Vagina (tissue), 2 donors: ENCODE measurements at places on chromosomes 7 and 10.
A peak's percentile ranks its signal among the peaks of the same experiment; 100 is the strongest.

- DNase-seq = no peak
Observed at GRCh38 chr10:58568428-58568935, 55.8 kb downstream of the BICC1 start.

- DNase-seq = no peak
Observed at GRCh38 chr7:105196473-105196872, 182.5 kb downstream of the KMT2E start.

DNA sequence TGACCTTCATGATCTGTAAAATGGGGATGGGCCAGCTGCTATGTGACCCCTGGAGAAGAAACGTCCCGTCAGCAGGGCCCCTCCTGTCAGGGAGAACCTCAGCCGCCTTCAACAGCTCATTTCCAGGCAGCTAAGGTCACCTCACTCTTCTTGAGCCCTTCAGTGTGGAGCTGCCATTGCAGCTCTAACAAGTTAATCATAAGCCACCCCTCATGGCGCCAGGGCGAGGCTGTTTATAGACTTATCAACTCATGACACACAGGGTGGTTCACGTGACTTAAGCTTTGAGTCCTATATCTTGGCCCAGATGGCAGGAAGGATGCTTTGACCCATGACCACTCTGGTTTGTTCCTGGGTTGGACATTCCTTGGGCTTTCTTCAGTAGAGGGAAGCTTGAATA is 315.1 kb downstream of the TNS3 start:
- DNase-seq = peak; percentile 87

DNA sequence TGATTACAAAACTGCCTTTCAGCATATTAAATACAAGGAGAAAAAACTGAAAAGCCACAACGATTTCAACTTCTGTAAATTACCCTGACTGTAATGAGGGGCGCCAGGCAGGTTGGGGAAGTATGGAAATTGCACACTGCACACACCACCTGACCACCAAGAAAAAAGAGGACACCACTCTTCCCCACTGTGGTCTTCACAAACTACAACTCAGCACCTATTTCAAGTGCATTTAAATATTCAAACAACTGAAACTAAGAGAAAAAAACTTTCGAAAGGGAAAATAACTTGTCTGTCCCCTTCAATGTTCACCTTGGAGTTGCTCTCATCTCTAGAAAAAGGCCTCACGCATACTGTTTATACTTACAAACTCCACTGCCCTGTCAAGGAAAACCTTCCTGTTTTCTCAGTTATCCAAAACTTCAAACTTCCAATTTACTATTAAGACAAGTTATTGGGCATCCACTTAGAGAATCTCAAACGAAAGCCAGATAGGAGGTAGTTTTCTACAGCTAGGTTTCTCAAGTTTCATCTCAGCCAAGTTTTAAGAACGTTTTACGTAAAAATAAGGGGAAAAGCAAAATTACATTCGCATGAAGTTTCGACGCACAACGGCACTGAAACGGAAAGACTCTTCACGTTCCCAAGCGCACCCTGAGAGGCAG is 1.4 kb downstream of the LARP4B start:
- DNase-seq = no peak

DNA sequence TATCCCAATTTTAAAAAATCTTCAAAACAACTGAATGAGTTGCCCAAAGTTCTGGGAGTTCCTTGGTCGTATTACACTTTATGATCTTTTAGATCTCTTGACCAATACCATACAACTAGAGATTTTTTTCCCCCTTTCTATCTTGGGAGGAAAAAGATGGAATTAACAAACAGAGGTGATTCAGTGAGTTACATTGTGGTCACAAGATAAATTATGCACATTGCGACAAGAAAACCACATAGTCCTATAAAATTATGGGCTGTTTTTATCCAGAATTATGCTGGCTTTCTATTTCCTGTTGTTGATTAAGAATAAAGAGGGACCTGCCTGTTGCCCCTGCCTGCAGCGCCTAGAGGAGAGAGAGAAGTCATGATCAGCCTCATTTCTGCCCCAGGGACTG is 8.2 kb upstream of the SGPL1 start:
- no peak for DNase-seq

- no peak for DNase-seq
Observed at GRCh38 chr7:156823435-156823834, 69.5 kb downstream of the LMBR1 start.

DNA sequence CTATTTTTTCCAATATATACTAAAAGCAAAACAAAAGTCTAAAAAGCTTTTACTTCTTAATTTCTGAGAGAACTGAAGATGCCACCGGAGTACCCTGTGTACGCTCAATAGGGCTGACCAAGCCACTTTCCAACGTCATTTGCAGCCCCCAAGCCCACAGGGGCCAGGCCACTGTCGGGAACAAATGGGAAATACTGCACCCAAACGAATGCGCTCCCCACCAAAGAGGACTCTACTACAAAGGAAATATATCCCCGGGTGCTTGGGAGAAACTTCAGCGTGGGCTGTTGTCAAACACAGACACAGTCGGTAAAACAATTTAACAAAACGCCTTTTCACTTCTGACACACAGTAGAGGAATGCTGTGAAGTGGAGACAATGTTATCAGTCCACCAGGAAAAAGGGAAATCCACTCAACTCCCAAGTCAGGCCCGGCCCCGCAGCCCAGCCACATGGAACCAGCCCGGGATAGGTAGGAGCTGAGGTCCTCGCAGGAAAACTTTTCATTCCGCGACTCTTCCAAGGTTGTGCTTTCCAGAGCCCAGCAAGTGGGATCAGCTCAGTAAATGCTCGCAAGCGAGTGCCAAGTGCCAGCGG is 1.4 kb downstream of the PARD3 start:
- no peak for DNase-seq

- DNase-seq = no peak
Observed at GRCh38 chr7:151454305-151454704, 14.4 kb upstream of the CRYGN start.

DNA sequence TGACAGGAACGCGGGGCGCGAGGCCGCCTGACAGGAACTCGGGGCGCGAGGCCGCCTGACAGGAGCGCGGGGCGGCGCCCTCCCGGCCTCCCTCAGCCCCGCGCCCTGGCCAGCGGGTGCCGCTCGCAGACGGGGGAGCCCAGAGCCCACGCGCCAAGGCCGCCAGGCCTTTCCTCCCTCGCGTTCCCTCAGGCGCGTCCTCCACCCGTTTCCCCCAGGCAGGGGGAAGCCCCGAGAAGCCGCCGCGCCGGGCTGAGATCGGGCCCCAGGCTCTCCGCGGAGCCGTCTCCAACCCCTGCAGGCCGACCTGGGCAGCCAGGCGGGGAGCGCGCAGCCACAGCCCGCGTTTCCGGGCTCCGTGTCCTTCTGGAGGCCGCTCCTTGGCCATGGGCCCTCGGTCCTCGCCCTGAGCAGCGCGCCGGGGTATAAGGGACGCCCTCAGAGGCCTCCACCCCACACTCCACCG is 17.7 kb downstream of the PTPRN2 start:
- no peak for DNase-seq

- no peak for DNase-seq
Observed at GRCh38 chr7:80666376-80666775, 27.9 kb downstream of the CD36 start.

- DNase-seq = no peak
Observed at GRCh38 chr10:117928741-117929140, 118.0 kb downstream of the RAB11FIP2 start.

DNA sequence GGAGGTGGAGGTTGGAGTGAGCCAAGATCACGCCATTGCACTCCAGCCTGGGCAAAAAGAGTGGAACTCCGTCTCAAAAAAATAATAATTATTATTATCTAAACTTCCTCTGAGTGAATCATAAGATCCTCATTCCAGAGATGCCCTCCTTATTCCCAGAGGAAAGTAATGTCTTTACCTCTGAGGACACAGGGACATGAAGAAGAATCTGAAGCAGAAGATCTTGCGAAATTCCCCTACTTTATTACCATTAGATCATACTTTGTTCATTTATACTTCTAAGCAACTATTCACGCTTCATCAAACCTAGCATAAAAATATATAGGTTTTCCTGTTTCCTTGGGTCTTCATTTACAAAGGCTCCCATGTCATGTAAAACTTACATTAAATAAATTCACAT is 143.1 kb downstream of the ETV1 start:
- no peak for DNase-seq

- no peak for DNase-seq
Observed at GRCh38 chr7:39618868-39619267, 4.5 kb upstream of the RALA start.

DNA sequence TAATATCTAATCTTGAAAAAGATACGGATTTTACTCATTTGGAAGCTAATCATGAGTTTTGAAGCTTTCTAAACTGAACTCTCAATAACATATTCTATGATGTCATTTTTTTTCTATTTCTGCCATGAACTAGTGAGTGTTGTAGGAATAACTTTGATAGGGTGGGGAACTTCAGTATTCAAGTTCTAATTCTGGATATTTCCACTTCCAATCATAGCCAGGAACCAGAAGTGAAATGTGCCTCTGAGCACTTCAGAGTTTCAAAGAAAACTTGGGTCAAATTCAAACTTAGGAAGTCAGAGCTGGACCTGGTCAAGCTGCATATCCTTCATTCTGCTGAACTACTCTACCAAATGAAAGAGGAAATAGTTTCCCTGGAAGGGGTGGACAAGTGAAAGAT is 847 bp downstream of the AGMO start:
- no peak for DNase-seq

DNA sequence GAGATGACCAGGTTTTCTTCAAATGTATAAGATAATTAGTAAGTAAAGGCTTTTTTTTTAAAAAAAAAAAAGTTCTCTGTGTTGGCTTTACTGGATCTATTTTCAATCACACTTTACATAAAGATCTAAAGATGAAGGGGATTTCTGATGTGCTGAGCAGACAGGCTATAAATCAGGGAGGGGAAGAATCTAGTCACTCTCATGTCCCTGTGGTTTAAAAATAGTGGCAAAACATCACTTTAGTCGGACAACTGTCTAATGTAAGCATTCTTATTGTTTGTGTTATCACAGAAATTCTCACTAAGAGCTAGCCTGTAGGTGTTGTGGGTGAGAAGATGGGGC is 132.7 kb downstream of the ICA1 start:
- DNase-seq = no peak

- no peak for DNase-seq
Observed at GRCh38 chr7:42017349-42017986, 219.5 kb downstream of the GLI3 start.

DNA sequence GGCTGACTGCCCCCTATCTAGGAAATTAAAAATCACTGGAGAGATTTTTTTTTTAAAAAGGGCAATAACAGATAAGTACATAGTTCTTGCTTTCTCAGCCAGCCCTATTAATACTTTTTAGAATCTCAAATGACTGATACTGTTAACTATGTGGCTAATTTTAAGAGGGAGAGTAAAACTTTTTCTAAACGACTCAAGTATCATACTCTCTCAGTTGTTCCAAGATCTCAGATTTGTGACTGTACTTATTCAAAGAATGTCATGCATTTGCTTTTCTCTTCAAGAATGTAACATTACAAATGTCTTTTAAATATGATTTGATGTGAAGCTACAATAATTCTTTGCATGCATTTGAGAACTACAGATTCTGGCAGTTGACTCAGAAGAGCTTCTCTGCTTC is 55.4 kb upstream of the RAB11FIP2 start:
- no peak for DNase-seq

- no peak for DNase-seq
Observed at GRCh38 chr10:48554656-48555055, 50.2 kb downstream of the ARHGAP22 start.

- no peak for DNase-seq
Observed at GRCh38 chr7:131219312-131220041, 108.2 kb upstream of the MKLN1 start.

GRCh38 chr7:155161690-155162089 is 91.6 kb downstream of the HTR5A start:
- no peak for DNase-seq

DNA sequence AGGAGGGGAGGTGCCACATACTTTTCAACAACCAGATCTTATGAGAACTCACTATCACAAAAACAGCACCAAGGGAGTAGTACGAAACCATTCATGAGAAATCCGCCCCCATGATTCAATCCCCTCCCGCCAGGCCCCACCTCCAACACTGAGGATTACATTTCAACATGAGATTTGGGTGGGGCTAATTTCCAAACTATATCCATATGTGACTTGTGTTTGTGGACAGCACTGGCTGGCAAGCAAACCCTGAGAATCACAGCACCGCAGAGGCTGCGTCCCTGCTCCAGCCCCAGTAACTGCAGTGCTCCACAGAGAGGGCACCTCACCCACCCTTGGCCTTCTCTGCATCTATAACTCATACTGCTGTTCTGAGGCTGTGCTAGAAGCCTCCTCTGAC is 211.2 kb upstream of the PODXL start:
- no peak for DNase-seq

GRCh38 chr10:11178606-11179515 is 161.2 kb downstream of the CELF2 start:
- peak; percentile 76 for DNase-seq
